HTR-8/SVneo (cell line): ENCODE measurements at places on chromosomes 7 and 10.

DNA sequence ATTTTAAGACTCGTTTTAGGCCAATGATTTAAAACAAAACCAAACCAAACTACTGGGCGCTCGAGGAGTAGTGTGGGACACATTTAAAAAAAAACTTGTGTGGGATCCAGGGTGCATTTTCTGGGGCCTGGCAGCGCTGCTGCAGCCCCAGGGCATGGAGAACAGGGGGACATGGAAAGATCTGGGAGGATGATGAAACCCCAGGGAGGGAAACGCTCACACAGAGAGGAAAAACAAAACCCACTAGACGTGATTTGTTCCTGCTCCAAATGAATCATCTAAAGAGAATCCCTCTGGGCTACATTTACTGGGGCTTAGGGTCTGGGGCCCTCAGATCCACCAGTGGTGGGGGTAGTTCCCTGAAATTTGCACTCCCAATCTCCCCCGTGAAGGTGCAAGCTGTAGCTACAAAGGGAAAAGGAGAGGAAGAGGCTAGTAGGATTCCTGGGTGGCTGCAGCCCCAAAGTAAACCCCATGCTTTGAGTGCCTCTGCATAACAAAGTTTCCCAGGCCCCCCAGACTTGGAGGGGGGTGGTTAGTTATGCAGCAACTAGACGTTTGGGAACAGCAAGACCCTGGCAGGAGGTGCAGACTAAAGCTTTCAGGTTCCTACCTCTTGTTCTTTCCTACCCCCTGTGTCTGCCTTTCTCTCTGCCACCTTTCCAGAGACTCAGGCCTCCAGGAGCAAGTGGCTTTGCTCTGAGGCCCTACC lies 14.5 kb upstream of the HOXA13 start:
- DNase-seq = no peak

DNA sequence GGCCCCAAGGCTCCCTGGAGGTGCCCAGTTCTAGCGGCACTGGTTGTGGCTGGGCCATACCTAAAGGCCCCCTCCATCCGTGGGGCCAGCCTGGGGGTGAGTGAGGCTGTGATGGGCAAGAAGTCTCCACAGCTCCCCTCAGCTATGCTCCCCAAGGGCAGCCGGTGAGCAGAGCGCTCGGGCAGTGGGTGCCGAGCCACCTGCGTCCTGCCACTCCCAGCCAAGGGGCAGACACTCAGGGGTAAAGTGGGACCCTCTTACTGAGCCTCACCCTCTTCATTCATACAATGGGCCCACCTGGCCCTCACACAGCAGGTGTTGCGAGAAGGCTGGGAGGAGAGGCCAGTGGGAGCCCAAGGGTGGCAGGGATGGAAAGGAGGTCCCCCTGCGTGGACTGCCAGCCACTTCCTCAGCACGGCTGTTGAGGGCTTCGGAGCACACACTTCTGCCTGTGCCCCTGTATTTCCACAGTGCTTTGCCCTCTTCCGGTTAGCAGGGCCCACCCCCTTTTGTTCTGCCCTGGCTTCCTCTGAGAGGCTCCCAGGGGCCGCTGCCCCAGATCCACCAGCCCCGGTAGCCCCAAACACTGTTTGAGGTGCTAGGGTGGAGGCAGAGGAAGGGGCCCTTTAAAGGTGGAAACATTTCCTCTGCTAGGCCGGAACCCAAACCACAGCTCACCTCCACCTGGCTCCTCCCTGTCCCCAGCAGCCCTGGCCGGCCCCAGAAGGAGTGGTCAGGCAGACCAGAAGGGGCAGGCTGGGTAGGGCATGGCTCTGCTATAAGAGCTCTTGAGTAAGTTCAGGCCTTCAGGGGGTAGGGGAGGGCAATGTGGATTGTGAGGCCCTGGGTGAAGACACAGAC lies 16.4 kb upstream of the C10orf105 start:
- no peak for DNase-seq

GRCh38 chr10:133401981-133402725 lies 8.2 kb downstream of the MTG1 start:
- no peak for DNase-seq

GRCh38 chr10:47450442-47450841 lies 33.5 kb downstream of the ANXA8 start:
- no peak for DNase-seq

- DNase-seq = no peak
Observed at GRCh38 chr7:27697861-27698430, 35.3 kb upstream of the HIBADH start.

DNA sequence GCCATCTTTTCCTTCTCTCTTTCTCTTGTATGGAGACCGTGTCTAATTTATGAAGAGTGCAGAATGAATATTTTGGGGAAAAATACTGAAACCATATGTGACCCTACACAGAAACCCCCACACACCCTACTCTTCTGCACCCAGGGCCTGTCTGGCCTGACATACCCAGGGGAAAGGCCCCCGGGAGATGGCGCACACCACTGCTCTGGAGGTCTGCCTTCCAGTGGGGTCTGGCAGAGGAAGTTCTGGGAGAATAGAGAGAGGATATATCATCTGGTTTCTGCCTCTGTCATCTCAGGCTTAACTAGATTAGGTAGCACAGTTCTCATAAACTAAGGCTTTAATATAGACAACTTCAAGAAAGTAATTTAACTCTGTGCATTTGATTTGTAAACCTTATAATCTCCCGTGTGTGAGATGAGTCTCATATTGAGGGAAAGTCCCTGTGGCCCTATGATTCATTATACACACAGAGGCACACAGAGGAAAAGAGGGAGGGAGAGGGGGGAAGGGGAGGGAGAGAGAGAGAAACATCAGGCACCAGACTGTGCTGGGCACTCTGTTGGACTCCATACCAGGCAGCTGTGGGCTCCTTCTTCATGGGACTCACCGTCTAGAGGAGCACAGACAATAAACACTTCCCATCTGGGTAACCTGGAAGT lies 123.3 kb downstream of the AOAH start:
- DNase-seq = peak; percentile 32

GRCh38 chr7:40717242-40717641 lies 582.4 kb downstream of the SUGCT start:
- peak; percentile 65 for DNase-seq

DNA sequence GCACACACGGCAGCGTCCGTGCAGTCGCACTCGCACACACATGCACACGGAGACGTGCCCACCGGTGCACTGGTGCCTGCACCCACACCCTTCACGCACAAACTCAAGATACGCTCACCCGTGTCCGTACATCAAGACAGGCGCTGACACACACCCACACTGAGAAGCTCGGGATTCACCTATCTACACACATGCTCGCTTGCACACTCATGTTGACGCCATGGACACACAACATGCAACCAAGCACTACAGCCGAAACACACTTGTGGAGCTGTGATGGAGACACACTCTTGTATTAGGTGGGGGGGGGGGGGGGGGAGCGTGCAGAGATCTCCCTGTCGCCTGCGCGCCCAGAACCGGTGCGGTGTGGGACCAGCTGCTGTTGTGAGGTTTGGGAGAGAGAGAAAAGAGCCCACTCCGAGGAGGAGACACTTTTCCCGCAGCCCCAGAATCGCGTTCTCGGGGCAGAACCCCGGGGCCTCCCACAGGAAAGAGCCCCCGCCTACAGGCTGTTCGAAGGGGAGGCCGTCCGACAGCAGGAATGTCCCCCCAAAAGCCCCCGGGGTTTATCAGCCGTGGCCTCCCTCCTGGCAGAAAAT lies 605 bp upstream of the NFKB2 start:
- DNase-seq = peak; percentile 32
